ENCODE measurements at places on chromosomes 16 and 17.

GRCh38 chr17:46753776-46754175, 64.7 kb downstream of the WNT3 start:
- no peak for DNase-seq

- no peak for DNase-seq
Measured at GRCh38 chr17:45823598-45823997, 21.1 kb upstream of the SPPL2C start.

DNA sequence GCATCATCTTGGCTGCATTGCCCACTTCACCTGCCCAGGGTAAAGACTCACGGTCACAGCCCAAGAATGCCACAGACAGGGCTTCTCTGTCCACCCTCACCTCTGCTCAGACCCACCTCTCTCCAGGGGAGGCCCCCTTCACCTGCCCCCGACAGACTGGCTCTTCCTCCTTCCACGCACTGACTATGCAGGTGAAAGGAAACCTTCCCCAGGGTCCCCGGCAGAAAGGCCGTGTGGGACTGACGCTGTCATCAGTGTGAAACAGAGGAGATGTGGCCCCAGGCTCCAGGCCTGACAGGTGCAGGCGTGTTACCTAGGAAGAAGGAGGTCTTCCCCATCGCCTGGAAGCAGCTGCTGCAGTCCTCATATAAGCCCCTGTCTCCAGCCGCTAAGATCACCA, 9.3 kb upstream of the ROGDI start:
- no peak for DNase-seq

- DNase-seq = no peak
Measured at GRCh38 chr17:42706732-42707131, 24.4 kb downstream of the CNTNAP1 start.

GRCh38 chr16:65095906-65096305, 26.0 kb downstream of the CDH11 start:
- DNase-seq = no peak
